ENCODE measurements at places on chromosomes 6 and 20.
A peak's percentile ranks its signal among the peaks of the same experiment; 100 is the strongest.

- DNase-seq = no peak
These were observed 1.1 kb upstream of the FAXC start for GRCh38 chr6:99350573-99350972.

DNA sequence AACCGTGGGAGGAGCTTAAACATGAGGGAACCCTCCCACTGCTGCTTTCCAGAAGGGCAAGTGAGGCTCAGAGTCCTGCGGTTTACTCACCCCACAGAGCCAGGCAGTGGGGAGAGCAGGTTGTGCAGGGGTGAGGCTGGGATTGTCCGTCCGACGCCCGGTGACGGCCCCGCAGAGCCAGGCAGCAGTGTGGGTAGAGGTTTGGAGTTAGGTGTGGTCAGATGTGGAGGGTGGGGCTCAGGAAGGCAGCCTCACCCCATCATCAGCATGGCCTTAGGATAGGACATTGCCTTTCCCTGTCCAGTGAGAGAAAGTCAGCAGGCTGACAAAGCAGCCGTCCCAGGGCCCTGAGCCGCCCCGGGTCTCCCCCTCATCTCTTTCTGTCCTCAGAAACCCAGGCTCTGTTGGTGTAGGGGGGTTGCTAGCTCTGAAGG, 234.6 kb downstream of the DLL1 start:
- no peak for DNase-seq

GRCh38 chr6:145749632-145750031, 14.3 kb upstream of the EPM2A start:
- no peak for DNase-seq

GRCh38 chr6:3228046-3228671, 706 bp upstream of the TUBB2B start:
- no peak for DNase-seq

- no peak for DNase-seq
These were observed 34.6 kb downstream of the RAMACL start for GRCh38 chr6:166551754-166552495.

GRCh38 chr20:16313917-16314316, 259.3 kb downstream of the KIF16B start:
- DNase-seq = no peak

- no peak for DNase-seq
These were observed at the start of gene GRM1 for GRCh38 chr6:146028851-146029572. Gene GRM1 (plus strand): TSS chr6:146029062. CDS start chr6:146029518, 456 bp downstream.

DNA sequence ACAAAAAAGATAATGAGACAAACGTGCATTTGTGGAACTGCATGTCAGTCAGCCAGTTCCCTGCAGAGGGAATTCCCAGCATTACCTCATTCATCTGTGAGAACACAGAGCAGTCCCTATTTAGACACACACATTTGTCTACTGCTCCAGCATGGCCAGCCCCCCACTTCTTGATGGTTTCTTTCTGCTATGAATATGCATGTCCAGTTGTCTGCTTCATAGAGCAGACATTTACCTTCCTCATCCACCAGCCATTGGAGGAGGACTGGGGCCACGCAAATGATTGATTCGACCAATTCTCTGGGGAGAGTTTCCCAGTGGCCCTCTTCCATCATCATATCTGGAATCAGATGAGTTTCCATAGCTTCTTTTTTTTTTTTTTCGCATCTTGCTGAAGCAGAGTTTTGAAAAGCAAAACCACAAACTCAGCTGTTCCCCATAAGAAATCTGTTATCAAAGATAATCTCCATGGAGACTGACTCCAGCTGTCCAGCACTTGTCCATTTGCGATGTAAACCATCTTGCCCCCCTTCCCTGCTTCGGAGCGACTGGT, 11.8 kb downstream of the ENPP1 start:
- no peak for DNase-seq

GRCh38 chr6:31918069-31918720, 9.3 kb upstream of the C2 start:
- DNase-seq = no peak

DNA sequence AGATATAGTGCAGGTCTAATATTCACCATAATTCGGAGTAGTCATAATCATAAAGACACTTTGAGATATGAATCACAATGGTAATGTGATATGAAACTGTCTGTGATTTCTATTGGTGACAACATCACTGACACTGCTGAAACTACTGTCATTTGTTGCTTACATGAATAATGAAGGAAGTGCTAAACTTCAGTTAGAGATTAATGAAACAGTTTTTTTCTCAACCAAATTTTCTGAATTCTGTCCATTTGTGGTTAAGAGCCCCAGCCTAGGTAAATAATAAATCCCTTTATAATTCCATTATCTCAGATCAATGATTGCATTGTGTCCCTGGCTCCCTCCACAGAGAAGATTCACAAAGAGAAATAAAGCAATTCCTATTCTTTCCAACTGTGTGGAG, 122.6 kb downstream of the HIVEP2 start:
- DNase-seq = no peak

GRCh38 chr6:105815661-105816555, 270.2 kb upstream of the PRDM1 start:
- no peak for DNase-seq

DNA sequence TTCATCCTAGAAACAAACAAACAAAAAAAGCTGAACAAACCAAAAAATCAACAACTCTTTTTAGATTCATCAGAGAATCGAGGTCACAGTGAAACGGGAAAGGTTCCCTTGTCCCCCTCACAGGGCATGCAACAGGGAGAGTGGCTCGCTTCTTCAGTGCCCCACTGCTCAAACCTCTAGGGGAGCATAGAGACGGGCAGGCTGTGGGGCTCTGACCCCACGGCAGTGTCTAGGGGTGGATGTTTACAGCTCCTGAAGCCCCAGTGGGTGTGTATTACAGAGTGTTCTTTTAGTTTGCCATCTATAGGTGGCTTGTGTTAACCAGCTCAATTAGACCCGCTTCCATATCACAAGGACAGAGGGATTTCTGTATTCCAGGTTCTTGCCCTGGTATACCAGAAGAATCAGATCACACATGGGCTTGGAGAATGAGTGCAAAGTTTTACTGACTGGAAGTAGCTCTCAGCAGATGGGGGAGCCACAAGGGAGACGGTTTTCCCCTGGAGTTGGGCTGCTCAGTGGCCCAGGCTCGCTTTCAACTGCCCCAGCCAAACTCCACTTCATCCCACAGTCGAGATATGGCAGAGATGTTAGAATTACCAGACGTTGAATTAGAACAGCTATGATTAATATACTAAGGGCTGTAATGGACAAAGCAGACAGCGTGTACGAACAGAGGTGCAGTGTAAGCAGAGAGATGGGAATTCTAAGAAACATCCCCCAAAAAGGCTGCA, 192.6 kb upstream of the CST7 start:
- DNase-seq = peak; percentile 65

DNA sequence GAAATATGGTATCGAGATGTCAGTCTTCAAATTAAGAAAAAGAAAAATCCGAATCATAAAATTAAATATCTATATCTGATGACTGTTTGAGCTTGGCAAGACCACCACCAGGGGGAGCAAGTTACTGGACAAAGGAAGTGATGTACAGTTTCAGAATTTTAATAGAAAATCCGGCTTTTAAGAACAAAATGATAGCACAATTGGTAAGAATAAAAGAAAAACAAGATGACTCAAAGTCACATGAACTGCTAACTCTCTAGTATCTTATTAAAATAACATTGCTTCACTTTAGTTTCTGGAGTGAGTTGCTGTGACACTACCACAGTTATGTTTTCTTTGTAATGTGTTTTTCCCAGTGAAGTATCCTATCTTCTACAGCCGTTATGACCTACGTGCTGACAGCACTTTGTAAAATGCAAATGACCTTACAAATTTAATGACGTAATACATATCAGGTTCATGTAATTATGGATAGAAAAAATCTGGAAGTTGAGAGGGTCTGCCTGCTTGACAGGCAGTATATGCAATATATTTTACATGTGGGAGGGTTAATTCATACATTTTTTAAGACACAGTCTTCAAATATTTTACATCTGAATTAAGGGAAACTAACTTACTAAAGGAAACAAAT, 405.3 kb upstream of the HS3ST5 start:
- no peak for DNase-seq

GRCh38 chr20:24495266-24495665, 25.8 kb downstream of the SYNDIG1 start:
- no peak for DNase-seq

- DNase-seq = no peak
These were observed 671.4 kb downstream of the RFPL4B start for GRCh38 chr6:113018351-113019151.

DNA sequence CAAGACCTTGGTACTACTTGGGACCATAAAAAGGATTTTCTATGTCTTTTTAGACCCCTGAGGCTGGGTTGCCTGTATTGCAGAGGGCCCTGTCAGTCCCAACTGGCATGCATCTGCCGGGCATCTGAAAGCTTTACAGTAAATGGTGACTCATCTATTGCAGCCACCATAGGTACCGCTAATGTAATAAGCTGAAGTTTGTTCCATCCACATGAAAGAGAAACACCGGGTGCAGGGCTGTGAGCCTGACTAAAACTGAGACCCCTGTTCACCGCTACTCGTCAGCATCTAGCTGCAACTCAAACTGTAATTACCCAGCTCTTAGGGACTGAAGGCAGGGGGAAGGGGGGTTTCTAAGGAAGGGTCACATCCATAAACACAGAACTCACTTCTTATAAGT, 49.5 kb downstream of the TRERF1 start:
- no peak for DNase-seq

GRCh38 chr20:45359406-45360148, 3.4 kb upstream of the SYS1 start:
- DNase-seq = no peak

DNA sequence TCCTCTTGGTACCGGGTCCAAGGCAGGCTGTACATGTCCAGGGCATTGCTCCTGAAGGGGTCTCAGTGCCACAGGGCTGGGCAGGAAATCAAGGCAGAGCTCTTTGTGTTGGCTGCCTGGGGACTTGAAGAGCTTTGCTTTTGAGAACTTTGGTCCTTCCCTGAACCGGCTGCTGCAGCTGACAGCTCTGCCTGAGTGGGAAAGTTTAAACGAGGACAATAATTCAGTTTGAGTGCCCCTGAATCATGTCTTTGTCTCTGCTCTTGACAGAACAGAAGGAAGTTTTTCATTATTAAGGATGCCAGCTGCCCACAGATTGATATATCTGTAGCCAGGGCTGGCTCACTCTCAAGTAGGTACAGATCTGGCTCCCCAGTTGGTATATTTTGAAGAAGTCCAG, 56.1 kb downstream of the ANKRD6 start:
- no peak for DNase-seq

GRCh38 chr20:35316086-35316485, 23.9 kb upstream of the FAM83C start:
- DNase-seq = no peak

DNA sequence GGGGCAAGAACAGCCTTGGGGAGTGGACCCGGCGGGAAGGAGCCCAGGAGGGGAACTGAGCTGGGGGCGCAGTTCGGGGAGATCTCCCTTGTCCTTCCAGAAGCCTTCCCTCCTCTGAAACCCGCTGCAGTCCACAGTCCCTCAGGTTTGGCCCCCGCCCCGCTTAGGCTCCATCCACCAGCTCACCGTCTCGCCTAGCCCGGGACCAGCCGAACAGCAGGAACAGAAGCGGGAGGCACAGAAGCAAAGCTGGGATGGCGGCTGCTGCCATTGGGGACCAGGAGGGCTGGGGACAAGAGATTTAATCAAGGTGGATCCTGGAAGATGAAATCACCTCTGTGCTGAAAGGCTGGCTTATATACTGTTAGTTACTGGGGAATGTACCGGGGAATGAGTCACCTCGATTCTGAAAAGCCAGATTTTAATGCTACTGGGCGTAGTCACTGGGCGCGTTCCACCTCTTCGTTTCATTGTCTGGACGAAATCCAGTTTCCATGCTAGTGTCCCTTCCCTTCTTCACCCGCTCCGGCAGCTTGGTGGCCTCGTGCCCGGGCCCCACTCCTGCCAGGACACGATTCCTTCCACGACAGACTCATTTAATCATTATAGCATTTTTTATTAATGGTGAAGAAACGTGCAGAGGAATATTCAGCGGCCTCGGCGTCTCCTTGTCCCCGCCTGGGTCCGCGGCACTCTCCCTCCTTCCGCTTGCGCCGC, at the start of gene RAET1L:
TSS of gene RAET1L (minus strand) at position 332 of the 717 bp plus-strand sequence. CDS start at position 271, 61 bp downstream.
- no peak for DNase-seq

DNA sequence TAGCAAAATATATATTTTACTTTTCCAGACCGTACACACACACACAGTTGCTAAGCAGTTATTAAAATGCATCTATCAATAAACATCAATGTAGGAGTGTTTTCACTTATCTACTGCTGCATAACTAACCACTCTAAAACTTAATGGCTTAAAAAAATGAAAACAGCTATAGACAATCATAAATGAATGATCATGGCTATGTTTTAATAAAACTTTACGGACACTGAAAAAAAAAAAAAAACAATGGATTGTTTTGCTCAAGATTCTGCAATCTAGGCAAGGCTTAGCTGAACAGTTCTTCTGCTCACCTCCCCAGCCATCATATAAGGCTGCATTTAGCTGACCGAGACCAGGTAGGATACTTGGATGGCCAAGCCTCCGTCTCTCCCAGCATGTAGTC, 125.4 kb upstream of the CCDC28A start:
- no peak for DNase-seq

- DNase-seq = no peak
These were observed 14.7 kb upstream of the PXDC1 start for GRCh38 chr6:3766214-3766613.

- no peak for DNase-seq
These were observed 27.1 kb upstream of the FBXO30 start for GRCh38 chr6:145841668-145842067.

GRCh38 chr20:38139156-38139912, 25.7 kb downstream of the TGM2 start:
- DNase-seq = no peak

GRCh38 chr6:75855052-75855451, 106.0 kb downstream of the MYO6 start:
- DNase-seq = no peak

DNA sequence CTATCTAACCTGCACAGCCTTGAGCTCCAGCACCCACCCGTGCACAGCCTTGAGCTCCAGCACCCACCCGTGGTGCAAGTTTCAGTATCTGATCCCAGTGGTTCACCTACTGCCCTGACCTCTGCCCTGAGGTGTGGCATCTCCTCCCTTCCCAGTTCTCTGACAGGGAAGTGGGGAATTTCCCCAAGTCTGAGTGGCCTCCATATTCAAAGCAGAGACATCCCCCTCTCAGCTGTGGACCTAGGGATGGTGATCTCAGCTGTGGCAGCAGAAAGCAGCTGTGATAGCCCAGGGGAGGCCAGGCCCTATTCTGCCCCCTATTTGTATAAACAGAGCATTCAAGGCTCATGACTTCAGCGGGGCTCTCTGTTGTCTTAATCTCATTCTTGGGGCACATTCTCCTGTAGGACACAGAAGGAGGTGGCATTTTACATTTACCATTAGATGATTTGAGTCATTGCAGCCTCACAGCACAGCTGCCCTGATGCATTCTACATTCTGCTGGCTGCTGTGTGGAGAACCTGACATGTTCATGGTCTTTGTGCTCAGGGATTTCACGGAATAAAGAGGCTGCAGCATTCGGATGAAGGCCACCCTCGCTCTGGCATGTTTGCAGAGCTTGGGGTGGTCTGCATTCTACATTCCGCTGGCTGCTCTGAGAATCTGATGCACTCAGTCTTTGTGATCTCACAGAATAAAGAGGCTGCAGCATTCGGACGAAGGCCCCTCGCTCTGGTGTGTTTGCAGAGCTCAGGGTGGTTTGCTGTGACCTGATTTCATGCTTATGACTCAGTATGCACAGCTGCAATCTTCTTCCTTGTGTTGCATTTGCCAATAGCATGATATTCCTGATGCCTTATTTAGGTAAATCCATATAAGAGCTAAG, 16.9 kb downstream of the GPR31 start:
- DNase-seq = no peak

Measured in vagina (tissue), 2 donors.